Cerebellum (tissue), 4 donors: ENCODE measurements at places on chromosomes 1 and 21. TPM values are rescaled to one million over a fixed set of nuclear protein-coding genes. Genes with fewer than 3 reads are reported as not detected.

Gene MUTYH
- total RNA-seq, result 18.4 TPM

Gene GCSAML
- 0.36 TPM for total RNA-seq

Gene OR2T2
- total RNA-seq, result not detected

Gene CFAP107
- total RNA-seq, result 0.91 TPM

Gene ZNF683
- not detected for total RNA-seq
